Hematopoietic multipotent progenitor cell treated with erythropoietin and hydrocortisone succinate and interleukin-3 and kit ligand, for 8 days (in vitro differentiated cells): ENCODE measurements at places on chromosomes 6 and 20.
A peak's percentile ranks its signal among the peaks of the same experiment; 100 is the strongest.

DNA sequence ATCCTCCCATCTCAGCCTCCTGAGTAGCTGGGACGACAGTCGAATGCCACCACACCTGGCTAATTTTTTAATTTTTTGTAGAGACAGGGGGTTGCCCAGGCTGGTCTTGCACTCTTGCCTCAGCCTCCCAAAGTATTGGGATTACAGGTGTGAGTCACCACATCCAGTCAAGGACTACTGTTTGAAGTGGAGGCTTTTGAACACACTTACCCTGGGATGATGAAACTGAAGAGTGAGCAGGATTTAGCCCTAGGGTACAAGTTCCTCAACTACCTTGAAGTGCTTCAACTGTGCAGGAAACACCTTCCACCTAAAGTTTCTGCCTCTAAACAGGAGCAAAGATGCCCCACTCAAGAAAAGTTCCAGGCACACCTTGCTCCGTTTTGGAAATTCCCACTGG lies 15.7 kb upstream of the PARD6B start:
- DNase-seq = no peak

- DNase-seq = no peak
Observed at GRCh38 chr20:2815242-2815900, 584 bp downstream of the C20orf141 start.

- no peak for DNase-seq
Observed at GRCh38 chr20:55086421-55086820, 611.0 kb downstream of the DOK5 start.

DNA sequence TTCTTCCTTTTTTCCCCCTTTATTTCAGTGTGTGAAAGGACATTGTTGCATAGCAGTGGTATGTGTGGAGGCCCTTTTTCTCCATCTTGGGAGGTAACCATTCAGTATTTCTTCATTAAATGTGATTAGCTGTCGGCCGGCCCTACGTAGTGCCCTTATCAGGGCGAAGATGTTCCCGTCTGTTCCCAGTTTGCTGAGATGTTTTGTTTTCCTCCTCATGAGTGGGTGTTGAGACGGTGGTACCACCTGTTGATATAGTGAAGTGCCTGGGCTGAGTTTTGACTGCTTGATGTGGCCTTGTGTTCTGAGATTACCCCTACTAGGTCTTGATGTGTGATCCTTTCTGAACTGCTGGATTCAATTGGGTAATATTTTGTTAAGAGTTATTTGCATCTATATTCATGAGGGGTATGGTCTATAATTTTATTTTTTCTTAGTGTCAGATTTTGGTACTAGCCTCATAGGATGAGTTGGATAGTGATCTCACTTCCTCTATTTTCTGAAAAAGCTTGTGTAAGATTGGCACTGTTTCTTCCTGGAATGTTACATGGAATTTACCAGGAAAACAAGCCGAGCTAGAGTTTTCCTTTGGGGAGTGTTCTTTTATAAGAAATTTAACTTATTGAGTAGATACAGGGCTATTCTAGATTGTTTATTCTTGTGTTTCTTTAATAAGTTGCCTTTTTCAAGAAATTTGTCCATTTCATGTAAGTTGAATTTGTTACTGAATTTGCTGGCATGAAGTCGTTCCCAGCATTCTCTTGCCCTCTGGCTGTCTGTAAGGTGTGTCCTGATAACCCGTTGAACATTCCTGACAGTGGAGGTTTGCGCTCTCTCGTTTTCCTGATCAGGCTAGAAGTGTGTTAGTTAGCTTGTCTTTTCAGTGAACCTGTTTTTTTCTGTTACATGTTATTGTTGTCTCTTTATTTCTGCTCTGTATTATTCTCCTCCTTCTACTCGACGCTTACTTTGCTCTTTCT lies 4.3 kb downstream of the MTG2 start:
- peak; percentile 6 for DNase-seq

DNA sequence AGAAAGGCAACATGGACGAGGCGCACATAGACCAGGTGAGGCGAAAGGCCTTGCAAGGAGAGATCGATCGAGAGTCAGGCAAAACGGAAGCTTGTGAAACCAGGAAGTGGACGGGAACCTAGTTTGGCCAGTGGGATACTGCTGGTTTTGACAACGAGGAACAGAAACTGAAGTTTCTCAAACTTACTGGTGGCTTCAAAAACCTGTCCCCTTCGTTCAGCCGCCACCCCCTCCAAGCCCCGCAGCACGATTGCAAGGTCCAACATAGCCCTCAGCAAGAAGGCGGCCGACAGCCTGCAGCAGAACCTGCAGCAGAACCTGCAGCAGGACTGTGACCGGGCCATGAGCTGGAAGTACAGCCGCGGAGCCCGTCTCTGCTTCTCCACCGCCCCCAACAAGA lies 238.0 kb downstream of the KHDC1L start:
- DNase-seq = no peak

GRCh38 chr6:14889611-14890593 lies 356.0 kb upstream of the JARID2 start:
- DNase-seq = peak; percentile 64

DNA sequence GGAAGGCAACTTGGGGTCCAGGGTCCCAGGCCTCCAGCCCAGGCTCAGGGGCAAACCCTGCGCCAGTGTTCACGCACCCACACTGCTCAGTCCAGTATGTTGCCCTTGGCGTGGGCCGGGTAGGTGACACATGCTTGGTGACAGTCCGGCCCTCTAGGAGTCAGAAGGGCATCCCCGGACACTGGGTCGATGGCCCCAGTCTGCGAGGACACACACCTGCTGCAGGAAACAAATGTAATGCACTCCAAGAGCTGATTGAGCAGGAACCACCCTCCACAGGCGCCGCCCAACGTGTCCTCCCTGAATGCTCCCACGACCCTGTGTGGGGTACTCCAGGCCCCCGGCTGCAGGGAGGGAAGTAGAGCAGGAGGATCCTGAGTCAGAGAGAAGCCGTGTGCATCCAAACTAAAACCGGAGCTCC lies 160.7 kb downstream of the DLL1 start:
- DNase-seq = no peak

- DNase-seq = no peak
Observed at GRCh38 chr6:45254253-45254652, 73.9 kb upstream of the RUNX2 start.

- DNase-seq = no peak
Observed at GRCh38 chr6:22682979-22683378, 113.6 kb downstream of the HDGFL1 start.

DNA sequence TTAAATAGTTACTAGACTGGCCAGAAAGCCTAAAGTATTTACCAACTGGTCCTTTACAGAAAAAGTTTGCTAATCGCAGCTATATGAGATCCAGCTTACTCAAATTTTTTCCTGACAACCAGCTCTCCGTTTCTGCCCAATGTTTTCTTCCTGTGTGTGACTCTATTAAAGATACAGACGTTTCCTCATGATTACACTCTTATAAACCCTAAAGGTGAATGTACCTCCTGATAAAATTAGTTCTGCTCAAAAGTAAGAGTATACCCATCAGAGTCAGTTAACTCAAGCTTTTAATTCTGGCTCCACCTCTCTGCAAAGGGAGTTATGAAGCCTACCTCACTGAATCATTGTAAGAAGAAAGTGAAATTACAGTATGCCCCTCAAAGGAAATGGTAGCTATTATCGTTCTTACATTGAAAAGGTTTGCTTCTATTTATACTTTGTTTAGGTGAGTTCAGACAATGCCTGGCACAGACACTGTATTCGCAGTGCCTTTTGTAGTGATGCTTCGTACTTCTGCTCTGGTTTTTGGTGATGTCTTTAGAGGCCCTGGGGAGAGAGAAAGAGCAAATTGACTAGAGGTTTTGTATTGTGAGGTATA lies 10.2 kb upstream of the MROH8 start:
- DNase-seq = peak; percentile 5

DNA sequence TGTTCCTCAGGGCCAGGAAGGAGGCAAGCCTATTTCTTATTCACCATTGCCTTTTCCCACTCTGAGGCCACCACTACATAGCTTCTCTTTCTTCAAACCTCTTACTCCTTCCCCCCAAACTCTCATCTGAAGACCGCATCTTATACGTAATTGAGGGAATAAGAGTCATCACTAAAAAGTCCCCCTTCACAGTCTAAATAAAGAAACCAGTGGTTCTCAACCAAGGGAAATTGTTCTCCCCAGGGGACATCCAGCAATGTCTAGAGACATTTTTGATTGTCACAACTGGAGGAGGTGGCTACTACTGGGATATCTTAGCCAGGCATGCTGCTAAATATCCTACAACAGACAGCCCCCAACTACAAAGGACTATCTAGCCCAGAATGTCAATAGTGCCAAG lies 327.6 kb upstream of the CNR1 start:
- DNase-seq = peak; percentile 16

DNA sequence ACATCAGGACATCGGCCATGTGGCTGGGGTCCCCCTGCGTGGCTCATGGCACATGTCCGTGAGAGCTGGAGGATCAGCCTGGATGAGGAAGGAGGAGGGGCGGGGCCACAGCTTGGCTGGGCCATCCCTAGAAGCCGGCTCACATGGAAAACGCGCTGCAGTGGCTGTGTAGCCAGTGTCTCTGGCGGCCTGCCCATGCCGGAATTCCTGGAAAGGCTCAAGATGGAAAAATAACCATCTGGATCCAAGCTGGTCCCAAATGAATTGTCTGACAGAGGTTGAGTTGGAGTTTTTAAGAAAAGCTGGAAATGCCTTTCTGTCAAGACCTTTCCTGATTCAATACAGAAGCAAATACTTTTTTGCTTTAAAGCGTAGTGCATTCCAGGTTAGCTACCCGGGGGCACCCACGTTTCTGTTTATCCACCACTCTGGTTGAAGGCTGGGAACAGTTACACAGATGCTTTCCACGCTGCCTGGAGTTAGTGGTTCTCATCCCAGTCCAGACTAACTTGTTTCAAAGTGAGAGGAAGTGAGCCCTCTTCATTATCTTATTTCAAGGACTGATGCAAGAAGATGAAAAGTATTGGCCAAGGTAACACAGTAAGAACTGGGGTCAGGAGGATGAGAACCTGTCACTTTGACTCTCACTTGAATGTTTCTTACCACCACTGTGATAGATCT lies 99.0 kb downstream of the GMPR start:
- DNase-seq = no peak

- no peak for DNase-seq
Observed at GRCh38 chr6:121544691-121545090, 109.2 kb downstream of the GJA1 start.

GRCh38 chr6:108676555-108676954 lies 115.8 kb downstream of the FOXO3 start:
- DNase-seq = no peak

DNA sequence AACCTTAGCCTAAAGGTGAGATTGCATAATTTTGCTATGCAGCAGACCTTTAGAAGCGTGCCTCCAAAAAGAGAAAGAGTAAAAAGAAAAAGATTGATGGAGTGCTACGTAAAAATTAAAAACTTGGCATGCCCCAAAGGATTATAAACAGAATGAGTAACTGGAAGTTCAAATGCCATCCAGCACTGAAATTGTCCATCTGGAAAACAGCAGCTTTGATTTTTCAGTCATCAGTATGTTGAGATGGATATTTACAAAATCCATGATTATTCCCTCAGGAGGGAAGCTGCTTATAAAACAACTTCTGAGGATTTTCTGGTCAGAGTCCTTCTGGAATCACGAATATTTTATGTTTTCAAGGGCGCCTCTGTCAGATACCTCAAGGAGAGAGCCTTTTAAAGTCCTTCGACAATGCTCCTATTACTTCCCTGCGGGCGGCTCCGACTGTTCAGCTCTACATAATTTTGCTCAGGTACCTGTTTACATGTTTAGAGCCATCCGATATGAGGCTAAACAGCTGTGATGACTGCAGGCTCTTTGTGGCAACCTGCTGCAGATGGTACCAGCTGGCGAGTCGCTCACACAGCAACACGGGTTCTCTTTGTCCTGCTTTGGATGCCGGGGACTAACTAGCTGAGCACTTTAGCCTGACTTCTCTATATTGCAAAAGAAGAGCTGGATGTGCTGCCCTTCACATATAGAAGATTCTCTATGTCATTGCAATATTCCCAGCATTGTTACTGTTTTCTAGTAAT lies 83.3 kb downstream of the RCAN2 start:
- DNase-seq = no peak

- no peak for DNase-seq
Observed at GRCh38 chr20:25259358-25259757, 11.5 kb downstream of the PYGB start.

GRCh38 chr20:45433316-45433715 lies 17.4 kb downstream of the PIGT start:
- no peak for DNase-seq

GRCh38 chr6:102064142-102064541 lies 670.6 kb downstream of the GRIK2 start:
- no peak for DNase-seq

GRCh38 chr20:18839507-18840247 lies 26.1 kb downstream of the SCP2D1 start:
- DNase-seq = no peak

DNA sequence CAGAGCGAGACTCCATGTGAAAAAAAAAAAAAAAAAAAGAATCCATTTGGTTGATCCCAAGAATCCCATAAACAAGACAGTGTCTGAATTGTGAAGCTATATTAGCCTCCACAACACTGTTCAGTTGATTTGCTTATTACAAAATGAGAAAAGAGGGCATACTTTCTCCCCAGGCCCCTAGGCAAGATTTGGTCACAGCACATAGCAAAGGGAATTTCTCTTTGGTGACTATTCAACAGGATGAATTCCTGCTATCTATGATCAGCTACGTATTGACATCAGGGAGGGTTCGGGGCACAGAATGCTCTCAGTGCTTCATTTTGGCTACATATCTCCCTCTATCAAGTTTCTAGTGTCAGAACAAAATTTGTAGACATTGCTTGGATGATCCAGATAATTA lies 20.2 kb upstream of the SLC22A3 start:
- no peak for DNase-seq

- DNase-seq = peak; percentile 22
Observed at GRCh38 chr6:2221726-2222274, 23.6 kb downstream of the GMDS start.

DNA sequence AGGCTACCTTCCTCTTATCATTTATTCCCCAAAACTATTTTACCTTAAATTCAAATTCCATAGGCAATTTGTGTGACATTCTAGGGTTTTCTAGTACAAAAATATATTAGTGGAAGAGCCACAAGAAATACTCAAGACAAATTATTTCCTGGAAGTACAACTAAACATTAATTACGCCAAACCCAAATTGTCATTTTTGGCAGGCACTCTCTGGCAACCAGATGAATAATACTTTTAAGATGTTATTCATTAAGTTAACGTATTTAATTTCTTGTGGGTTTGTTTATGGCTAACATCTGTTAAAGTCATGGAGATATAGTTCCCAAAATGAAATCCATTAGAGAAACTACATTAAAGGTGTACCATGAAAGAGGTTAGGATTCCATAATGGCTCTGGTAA lies 40.5 kb downstream of the HMGN3 start:
- DNase-seq = no peak

- no peak for DNase-seq
Observed at GRCh38 chr6:89781070-89782034, 38.2 kb downstream of the MDN1 start.

DNA sequence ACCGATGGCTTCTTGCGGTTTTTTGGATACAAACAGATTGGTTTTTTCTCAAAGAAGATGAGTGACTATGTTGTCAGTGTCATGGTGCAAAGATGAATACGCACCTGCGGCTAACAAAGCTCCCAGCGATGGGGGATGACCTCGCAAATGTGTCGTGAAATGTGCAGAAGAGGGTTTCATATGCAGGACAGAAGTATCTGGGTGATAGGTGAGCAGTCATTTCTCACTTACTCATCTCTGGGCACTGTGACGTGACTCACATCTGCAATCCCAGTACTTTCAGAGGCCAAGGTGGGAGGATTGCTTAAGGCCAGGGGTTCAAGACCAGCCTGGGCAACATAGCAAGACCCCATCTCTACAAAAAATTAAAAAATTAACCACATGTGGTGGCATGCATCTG lies 216.3 kb downstream of the ERMARD start:
- no peak for DNase-seq
